ENCODE measurements at places on chromosomes 6 and 20.
A peak's percentile ranks its signal among the peaks of the same experiment; 100 is the strongest.

- DNase-seq: no peak
These were observed 33.5 kb upstream of the SYNCRIP start for GRCh38 chr6:85676086-85676729.

GRCh38 chr20:59660471-59660870 lies 56.1 kb downstream of the PHACTR3 start:
- no peak for DNase-seq

DNA sequence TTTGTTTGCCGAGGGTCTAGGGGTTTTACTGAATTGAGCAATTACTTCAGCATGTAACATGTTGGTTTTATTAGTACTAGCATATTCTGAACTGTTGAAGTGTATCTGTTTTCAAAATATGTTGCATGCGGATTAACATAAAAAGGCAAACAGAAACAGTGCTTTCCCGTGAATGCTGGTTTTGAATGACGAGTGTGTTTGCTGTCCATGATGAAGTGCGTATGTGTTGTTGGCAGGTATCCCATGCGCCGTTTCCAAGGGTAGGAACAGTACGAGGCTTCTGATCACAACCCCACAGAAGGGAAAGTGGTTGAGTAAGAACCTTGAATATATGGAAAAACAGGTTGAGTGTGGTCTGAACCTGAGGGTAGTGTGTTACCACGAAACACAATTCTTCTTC lies 232.9 kb downstream of the SAMD5 start:
- DNase-seq: no peak

GRCh38 chr6:154277629-154278017 lies 79.0 kb downstream of the IPCEF1 start:
- peak; percentile 39 for DNase-seq

- DNase-seq: no peak
These were observed 10.4 kb downstream of the SRC start for GRCh38 chr20:37356387-37356786.

- DNase-seq: no peak
These were observed 545.8 kb upstream of the CITED2 start for GRCh38 chr6:139920027-139920775.

GRCh38 chr6:130675072-130675471 lies 152.1 kb upstream of the SMLR1 start:
- DNase-seq: peak; percentile 19

DNA sequence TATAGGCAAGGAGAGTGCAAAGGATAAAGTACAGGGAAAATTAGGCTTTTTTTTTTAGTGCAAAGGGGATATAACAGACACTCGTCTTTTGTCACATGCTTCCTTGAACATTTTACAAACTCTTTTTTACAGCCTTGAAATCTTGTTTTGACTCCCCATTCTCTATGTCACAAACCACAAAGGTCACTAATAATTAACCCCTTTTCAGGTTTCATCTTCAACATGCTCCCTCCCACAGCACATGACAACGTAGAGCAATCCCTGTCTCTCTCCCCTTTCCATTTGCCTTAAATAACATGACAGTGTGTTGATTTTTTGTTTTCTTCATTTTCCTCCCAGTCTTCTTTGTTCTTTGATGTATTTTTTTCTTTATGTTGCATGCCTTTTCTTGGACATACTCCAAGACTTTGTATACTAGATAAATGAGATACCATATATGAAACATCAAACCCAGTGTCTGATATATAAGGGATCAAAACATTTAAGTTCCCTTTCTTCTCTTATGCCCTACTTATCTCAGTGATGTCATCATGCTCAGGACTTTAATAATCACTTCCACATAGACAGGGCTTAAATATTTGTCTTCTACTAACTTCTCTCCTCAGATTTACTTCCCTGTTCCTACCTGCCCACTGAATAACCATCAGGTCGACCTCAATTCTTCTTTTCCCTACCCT lies 378.7 kb upstream of the HSF2 start:
- DNase-seq: no peak

DNA sequence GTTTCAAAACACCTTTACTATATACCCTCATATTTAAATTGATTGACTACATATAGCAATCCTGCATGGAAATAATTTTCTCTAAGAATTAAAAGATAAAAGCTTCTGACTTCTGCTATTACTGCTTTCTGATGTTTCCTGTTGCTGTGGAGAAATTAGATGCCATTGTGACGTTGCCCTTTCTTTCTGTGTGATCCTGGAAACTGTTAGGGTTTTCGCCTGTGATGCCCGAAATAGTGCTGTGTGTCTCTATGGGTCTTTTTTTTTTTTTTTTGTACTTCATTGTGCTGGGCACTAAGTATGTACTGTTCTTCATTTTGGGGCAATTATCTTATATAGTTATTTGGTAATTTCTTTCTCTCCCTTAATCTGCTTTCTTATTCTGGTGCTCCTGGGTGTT lies 205.0 kb downstream of the ARID1B start:
- no peak for DNase-seq

Data from activated naive CD4-positive, alpha-beta T cell treated with Interleukin-2 at 50 U/mL for 16 hours (primary cell).